ENCODE measurements at places on chromosomes 3 and 15.

- DNase-seq, result no peak
These were observed 31.4 kb downstream of the ANKRD28 start for GRCh38 chr3:15766406-15766805.

- DNase-seq, result no peak
These were observed 508.9 kb upstream of the ADAMTS9 start for GRCh38 chr3:65196663-65197062.

GRCh38 chr3:179401561-179401960, 49.7 kb downstream of the GNB4 start:
- no peak for DNase-seq

GRCh38 chr3:15501126-15501525, 20.4 kb downstream of the COLQ start:
- DNase-seq, result no peak

DNA sequence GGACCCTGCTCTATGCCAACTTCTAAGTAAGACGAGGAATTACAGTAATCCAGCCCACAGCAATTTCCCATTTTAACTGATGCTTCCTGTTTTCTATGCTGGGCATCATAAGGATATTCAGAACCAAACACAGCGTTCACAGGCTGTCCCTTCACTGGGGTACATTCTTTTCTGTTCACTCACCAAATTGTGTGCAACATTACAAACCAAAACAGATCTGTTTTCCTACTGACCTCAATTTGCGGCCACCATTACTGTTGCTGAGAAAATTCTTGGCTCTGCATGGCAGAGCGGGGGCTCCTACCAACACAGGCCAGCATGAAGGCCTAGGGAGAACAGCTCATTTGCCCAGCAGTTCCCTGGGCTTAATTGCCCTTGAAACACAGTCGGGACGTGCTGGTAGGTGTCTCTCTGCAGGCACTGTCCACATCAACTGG, 76.5 kb downstream of the MYO1E start:
- no peak for DNase-seq
